Hematopoietic multipotent progenitor cell treated with erythropoietin and hydrocortisone succinate and interleukin-3 and kit ligand, for 8 days (in vitro differentiated cells): ENCODE measurements at places on chromosomes 12 and 14.

DNA sequence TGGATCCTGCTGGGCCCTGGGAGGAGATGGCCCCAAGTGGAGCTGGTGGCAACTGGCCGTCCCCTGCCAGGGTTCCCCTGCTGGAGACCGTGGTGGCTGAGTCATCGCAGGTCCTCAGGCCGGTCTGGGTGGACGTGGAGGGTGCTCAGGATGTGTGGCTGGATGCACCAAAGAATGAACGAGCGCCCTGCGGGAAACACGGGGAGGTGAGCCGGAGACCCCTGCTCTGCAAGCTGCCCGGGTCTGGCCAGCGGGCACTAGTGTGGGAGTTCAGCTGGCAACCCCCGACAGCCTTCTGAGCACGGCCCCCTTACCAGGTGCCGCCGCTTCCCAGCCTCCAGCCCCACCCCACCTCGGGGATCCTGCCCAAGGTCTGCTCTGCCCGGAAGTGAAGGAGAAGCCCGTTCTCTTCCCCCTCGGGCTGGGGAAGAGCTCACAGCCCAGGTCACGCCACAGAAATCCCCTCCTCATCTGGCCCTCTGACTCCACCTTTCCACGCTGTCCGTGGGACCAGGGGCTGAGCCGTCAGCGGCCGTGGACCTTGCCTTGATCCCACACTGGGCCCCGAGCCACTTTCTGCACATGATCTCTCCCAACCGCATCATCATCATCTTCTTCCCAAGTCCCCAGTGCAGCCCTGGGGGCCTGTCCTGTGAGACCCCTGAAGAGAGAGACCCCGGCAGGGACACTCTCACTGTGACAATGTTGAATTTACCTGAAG lies 165.5 kb downstream of the KIF26A start:
- DNase-seq, result no peak

- DNase-seq, result no peak
Measured at GRCh38 chr14:51609251-51609954, 42.3 kb upstream of the FRMD6 start.

DNA sequence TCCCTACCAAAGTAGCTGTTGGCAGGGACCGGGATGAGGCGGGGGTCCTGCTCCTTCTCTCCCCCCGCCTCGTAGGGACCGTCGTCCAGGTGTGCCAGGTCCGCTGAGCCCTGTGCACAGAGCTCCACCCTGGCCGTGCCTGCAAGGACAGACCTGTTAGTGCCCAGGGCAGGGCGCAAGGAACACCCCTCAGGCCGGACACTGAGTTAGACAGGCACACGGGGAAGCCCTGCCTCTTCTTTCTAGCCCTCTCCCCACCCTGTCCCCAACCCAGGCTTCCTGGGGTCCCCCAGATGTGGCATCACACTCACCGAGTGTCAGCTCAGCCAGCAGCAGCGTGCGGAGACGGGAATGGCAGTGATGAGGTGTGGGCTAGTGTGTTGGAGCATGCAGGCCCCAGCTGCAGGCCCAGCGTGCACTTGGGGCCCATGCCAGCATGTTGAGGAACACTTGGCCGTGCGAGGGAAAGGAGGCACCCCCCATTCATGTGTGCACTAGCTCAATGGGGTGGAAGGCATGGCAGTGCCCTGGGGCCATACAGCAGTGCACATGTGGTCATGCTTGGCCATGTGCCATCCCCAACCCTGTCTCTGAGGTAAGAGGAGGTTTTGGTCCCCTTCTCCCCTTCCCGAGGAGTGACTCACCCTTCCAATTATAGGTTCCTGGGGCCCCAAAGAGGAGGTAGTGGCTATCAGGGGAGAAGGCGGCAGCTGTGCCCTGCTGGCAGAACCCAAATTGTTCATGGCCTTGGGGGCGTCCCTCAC lies 7.3 kb downstream of the ITGA7 start:
- DNase-seq, result no peak

- DNase-seq, result peak; percentile 76
Measured at GRCh38 chr12:50825372-50825838, 17.3 kb upstream of the TMPRSS12 start.

DNA sequence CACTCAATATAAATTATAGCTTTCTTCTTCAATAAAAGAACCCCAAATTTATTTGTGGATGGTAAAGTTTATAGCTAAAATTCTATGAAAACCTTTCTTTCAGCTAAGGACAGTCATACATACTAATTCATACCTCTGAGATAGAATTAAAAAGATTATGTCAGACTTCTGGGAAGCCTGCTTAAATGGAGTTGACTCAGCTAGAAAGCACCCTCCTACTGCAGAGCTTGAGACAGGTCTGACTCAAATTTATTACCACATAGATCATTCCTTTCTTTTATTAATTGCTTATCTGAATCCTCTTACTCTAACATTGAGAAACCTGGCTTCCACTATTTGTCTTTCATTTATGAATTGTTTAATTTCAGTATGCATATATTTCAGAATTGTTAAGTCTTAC lies 1007.0 kb upstream of the LRFN5 start:
- DNase-seq, result no peak

GRCh38 chr12:65454115-65454787 lies 175.8 kb downstream of the MSRB3 start:
- peak; percentile 33 for DNase-seq

DNA sequence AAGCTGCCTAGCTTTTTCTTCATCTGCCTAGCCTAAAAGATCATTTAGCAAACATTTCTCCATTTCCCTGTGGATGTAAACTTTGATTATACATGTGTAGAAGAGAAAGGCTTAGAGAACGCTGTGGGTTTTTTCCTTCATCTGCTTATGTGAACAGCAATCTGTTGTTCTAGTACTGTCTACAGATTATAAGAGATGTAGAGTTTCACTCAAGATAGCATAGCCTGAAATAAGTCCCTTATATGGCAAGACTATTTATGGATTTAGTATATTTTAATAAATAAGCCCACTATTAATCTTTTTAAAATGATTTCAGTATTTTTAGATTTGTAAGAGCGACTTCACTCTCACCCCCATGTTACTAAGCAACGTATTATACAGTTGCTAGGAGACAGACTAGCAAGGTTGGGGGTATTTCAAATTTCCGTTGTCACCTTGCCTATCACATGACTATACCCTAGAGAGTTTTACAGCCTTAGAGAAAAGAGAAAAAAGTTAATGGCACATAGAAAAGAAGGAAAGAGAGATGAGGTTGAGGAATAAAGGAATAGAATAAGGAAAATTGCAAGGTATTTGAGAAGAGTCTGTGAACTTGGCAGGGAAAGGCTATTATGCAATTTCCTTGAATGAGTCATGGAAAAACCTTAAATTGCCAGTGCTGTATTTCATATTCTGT lies 12.2 kb upstream of the TUBA1A start:
- DNase-seq, result peak; percentile 35

DNA sequence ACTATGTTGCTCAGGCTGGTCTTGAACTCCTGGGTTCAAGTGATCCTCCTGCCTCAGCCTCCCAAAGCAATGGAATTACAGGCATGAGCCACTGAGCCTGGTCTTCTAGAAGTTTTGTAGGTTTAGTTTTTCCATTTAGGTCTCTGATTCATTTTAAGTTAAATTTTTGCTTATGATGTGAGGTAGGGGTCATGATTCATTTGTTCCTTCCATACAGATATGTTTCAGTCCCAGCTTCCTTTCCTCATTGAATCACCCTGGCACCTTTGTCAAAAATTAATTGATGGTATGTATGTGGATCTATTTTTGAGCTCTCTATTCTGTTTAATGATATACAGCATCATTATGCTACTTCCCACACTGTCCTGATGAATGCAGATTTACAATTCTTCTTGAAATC lies 25.6 kb upstream of the CABP1 start:
- DNase-seq, result no peak

GRCh38 chr12:9795945-9796344 lies 31.3 kb upstream of the KLRF1 start:
- no peak for DNase-seq

- DNase-seq, result peak; percentile 5
Measured at GRCh38 chr12:21751517-21751916, 23.0 kb downstream of the KCNJ8 start.

- no peak for DNase-seq
Measured at GRCh38 chr14:35433826-35434225, 29.3 kb upstream of the NFKBIA start.

- no peak for DNase-seq
Measured at GRCh38 chr12:7137908-7138307, 7.7 kb downstream of the CLSTN3 start.

- no peak for DNase-seq
Measured at GRCh38 chr14:89609500-89610100, 192.6 kb upstream of the FOXN3 start.

- no peak for DNase-seq
Measured at GRCh38 chr12:58148405-58148804, 207.0 kb downstream of the ATP23 start.

DNA sequence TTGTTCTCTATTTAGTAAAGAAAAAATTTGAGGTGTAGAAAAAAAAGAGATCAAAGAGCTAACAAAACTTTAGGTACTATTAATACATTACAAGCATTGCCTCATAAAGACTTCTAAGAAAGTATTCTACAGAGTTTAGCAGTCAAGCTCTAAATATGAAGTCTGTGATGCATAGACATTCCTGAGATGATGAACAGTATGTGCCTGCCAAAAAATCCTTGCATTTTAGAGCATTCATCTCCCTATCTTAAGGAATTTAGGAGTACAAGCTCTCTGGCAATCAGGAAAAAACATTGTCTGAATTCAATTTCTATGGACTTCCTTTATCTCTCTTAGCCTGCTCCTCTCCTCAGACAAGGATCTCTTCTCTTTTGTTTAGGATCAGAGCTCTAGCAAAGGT lies 202.6 kb upstream of the LRFN5 start:
- DNase-seq, result no peak

DNA sequence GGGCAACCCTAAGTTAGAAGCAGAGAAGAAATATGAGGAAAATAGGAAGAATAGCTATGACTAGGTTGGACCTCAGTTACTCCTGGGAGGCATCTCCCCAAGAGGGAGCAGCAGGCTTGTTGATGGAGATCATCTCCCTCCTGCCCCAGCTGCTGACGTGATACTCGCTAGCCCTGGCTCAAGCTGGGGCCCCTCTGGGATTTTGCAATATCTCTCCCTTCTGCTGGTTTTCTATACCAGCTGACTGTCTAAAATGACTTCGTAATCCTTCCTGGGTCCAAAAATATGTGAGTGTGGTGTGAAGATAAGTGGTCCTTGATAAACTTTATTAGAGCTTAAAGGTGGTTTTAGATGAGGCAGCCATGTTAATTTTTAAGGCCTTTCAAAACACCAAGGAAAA lies 4.5 kb upstream of the HECTD4 start:
- DNase-seq, result peak; percentile 93

GRCh38 chr12:106342397-106343213 lies 14.9 kb upstream of the POLR3B start:
- no peak for DNase-seq

GRCh38 chr12:117000316-117000715 lies 89.6 kb downstream of the FBXW8 start:
- DNase-seq, result no peak

GRCh38 chr12:26319511-26319910 lies 124.1 kb downstream of the SSPN start:
- no peak for DNase-seq

GRCh38 chr14:94716976-94717375 lies 52.9 kb downstream of the GSC start:
- DNase-seq, result no peak

GRCh38 chr14:69891422-69891821 lies 12.2 kb downstream of the SMOC1 start:
- DNase-seq, result no peak

DNA sequence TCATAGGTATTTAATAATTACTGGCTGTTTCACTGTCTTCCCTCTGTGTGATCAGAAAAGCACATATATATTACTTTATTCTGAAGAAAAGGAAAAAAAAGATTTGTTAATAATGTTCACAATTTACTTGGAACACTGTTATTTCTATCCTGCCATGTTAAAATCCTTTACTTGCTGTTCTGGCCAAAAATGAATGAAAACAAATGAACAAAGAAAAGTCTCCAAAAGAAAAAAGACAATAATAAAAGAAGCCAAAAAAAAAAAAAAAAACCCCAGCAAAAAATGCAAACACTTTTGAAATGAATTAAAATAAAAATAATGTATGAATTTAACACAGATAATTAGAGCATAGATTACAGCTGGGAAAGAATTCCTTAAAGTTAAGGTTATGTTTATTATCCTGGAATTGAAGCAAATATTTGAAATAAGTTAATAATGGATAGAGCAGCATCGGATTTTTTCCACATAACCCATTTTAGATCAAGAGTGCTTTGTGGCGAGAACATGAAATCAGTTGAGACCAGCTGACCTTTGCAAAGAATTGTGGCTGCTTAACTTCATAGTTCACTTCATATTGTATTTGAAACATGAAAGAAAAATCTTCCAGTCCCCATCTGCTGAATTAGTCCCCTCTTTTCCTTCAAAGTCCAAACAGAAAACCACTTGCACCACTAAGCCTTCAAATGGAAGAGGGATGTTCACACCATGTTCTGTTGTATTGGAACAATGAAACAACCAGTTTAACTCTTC lies 444.8 kb downstream of the ADAMTS20 start:
- no peak for DNase-seq

DNA sequence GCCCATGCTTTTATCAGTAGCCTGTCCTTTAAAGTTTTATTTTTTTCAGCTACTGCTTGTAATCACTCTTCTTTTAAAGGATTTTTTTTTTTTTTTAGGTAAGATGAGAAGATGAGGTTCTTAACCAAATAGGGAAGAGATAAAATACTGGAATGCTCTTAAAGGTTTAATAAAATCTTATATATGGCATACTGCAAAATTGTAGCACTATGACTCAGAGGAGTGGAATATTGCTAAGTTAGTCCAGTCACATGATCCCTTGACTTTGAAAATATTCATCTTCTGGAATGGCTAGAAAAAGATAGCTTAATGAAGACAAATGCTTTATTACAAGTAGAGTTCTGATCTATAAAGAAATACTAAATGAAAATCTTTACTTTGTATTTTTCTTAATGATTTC lies 116.6 kb downstream of the NAV3 start:
- no peak for DNase-seq

DNA sequence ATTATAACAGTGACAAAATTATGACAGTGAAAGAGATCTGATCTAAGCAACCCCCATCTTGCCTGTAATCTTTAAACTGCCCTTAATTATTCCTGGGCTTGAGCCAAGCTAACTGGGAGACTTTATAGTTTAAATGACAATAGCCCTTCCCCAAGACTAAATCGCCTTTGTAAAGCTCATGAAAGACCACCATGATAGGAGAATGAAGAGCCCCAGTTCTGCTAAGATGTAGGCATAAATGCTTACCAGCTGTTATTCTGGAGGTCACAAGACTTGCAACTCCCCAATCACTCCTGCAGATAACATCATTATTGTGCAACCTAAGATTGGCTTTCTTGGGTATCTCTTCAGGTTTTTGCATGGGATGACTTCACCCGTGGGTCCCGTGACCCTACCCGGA lies 599.7 kb downstream of the KCNH5 start:
- no peak for DNase-seq
